CD8-positive, alpha-beta memory T cell (primary cell): ENCODE measurements at places on chromosomes 6 and 20. TPM values are rescaled to one million over a fixed set of nuclear protein-coding genes. Genes with fewer than 3 reads are reported as not detected.

ASIP gene
- not detected for total RNA-seq

ME1 gene
- total RNA-seq = 0.50 TPM

TDRD6 gene
- not detected for total RNA-seq

TRIM40 gene
- total RNA-seq = not detected

DNA sequence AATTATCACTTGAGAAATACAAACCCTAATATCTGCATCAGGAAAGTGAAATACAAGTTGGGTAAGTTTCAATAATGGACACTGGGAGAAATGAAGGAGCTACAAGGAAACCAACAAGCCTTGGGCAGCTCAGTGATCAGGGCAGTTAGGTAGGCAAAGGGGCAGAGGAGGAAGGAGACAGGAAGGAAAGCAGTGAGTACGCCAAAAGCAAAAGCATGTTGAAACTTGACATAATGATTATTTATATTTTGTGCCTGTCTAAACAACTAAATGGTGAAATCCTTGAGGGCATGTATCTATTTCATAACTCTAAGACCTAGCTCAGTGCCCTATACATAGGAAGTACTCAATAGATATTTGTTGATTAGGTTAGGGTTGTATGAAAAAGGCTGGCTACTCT is 23.3 kb downstream of the PXT1 start:
- DNase-seq = no peak

DNA sequence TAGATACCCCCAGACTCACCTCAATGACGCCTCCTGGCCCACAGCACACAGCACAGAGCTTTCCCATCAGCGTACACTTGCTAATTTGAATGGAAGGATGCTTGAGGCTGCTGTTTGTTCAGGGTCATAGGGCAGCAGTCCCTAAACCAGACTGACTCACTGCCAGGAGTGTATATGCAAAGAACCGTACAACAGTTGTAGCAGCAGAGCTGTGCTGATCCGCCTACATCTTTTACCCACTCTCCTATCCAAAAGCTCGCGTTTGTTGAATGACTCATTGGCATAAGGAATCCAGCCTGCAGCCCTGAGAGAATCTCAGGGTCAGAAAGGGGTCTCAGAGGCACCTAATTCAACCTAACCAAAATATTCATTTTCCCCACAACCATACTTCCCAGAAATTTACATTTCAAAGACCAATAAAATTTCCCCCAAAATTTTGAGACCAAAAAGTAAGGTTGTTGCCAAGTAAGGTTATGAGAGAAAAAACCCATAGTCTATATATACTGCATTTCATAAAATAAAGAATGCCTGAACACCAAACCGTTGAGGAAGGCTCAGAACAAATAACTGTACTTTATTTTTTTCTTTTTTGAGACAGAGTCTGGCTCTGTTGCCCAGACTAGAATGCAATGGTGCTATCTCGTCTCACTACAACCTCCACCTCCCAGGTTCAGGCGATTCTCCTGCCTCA is 35.3 kb upstream of the CCND3 start:
- DNase-seq = no peak

- no peak for DNase-seq
Observed at GRCh38 chr6:46052479-46052878, 36.8 kb upstream of the CLIC5 start.

DNA sequence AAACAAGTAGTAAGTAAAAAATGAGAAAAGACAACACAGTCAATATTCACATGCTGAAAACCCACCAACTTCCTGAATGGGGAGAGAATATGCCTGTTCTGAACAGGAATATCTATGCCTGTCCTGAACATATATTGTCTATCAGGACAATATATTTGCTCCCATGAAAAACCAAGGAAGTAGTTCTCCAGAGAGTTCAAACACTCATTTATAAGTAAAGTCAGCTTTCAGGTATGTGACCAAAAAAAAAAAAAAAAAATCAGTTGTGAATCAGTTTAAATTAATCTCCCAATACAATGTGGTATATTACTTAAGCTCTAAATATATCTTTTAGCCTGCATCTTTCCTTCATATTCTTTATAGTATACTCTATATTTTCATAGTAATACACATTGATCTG is 119.5 kb downstream of the MYB start:
- no peak for DNase-seq

GRCh38 chr6:40960742-40961430 is 78.1 kb downstream of the UNC5CL start:
- DNase-seq = no peak

DNA sequence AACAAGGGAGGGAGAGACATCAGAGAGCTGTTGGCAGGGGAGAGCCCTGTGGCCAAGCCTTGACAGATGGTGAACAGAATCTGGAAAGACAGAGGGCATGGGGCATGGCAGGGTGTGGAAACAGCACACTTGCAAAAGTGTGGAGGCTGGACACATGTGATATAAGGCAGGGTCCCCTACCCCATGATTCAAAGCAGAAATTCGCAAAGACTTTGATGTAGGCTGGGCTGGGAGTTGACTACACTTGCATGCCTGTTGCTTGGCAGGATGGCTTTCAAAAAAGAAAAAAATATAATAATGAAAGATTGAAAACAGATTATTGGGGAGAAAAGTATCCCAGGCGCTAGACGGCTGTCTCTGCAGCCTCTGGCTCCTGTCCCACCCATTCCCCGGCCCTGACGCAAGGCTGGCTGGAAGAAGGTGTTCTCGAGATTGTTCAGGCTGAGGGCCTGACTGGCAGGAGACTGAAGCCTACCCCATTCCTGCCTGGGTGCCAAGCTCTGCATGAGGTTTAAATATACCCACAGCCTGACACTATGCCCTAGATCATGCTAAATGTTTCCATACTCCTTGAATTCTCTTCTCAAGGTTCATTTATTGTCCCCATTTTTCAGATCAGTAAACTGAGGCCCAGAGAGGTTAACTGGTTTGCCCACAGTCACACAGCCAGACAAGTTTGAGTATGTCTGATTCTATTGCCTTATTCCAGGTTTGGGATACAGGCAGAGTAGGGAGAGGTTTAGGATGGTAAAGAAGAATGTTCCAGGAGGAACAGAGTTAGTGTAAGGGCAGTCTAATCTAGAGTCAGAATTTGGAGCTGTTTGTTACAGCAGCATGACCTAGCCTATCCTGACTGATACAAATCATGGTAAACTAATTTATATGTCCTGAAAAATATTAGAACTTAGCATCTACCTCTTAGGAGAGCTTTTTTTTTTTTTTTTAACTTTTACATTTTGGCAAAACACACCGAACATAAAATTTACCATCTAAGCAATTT is 23.4 kb upstream of the CCN5 start:
- no peak for DNase-seq

DNA sequence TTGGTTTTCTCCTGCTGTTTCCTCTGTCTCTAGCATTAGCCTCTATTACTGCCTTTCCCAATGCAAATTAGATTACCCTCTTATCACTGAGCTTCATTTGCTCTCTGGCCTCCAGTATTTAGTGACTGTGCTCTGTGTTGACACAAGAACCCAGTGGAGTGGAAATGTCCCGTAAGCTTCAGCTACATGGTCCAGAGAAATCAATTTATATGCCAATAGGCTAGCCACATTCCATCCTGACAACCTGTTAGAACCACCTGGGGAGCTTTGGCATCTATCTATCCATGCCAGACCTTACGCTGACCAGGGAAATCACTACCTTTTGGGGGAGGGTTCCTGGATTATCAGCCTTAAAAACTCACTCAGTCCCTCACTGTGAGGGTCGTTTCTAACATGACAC is 459.6 kb downstream of the UTRN start:
- no peak for DNase-seq

- no peak for DNase-seq
Observed at GRCh38 chr6:16596616-16597331, 164.5 kb downstream of the ATXN1 start.

GRCh38 chr6:41051873-41052272 is 1.1 kb upstream of the APOBEC2 start:
- no peak for DNase-seq

DNA sequence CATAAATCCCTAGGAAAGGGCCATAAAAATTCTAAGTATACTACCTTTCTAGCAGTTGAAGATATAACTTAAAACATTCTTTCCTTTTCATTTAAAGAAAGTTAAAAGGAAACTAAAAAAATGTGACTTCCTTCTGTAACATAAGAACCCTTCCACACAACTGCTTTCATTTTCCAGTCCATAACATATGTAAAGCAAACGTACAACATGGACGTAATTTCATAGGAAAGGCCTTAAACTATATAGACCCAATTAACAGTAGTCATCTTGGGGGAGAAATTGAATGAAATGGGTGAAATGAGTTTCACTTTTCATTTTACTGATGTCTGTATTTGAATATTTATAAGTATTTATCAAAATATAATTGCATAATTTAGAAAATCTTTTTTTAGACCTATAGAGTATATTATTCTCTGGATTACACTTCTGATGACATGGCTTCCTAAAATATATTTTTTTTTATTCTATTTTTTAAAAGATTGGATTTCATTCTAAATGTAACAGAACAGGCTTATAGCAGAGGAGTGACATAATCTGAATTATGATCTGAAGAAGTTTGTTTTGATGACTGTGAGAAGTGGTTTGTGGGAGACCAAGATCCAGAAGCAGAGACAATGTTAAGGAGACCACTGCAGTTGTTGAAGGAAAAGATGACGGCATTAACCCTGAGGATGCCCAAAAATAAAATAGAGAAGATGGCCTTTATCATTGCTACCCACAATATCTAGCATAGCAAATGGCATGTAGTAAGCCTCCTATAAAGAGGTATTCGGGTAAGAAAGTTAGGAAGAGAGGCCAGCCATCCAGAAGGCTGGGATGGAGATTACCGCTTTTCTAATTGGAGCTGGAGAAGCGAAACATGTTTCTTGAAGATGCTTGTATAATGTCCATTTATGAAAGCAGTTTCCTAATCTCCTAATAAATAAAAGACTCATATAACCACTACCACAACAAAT is 260.4 kb downstream of the PTPRK start:
- peak; percentile 57 for DNase-seq

GRCh38 chr20:12570371-12570770 is 438.4 kb upstream of the SPTLC3 start:
- DNase-seq = no peak
